ENCODE measurements at places on chromosomes 6 and 20.

GRCh38 chr6:21995318-21995717 is 301.5 kb downstream of the PRL start:
- DNase-seq: no peak

GRCh38 chr20:14890713-14891112 is 553.3 kb upstream of the FLRT3 start:
- no peak for DNase-seq

DNA sequence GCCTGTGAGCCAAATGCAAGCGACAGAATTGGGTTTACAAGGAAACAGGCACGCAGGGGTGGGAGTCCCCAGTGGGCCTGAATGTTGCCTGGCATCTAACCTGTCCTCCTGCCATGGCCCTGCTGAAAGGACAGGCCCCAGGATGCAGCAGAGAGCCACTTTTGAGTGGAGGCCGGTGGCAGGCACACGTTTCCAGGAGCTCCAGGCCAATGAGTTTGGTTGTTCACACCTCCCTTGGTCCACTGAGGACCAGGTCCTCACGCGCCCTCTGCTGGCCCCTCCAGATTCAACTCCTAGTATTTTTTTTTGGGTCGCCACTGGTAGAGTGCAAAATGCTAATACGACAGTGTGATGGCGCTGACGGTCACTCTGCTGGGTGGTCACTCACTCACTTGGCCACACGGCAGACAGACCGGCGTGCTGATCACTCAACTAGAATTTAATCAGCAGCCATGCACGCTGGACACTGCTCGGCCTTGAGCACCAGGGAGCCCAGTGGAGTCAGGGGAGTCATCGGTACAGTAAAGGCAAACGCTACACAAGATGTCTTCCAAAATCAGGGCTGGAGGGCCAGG is 81.7 kb upstream of the NFATC2 start:
- peak; percentile 46 for DNase-seq

- peak; percentile 28 for DNase-seq
Measured at GRCh38 chr6:25713824-25714223, 40.7 kb upstream of the SLC17A4 start.

- DNase-seq: no peak
Measured at GRCh38 chr20:15619816-15620215, 953.4 kb downstream of the KIF16B start.

- DNase-seq: no peak
Measured at GRCh38 chr6:44942798-44943197, 385.3 kb upstream of the RUNX2 start.

DNA sequence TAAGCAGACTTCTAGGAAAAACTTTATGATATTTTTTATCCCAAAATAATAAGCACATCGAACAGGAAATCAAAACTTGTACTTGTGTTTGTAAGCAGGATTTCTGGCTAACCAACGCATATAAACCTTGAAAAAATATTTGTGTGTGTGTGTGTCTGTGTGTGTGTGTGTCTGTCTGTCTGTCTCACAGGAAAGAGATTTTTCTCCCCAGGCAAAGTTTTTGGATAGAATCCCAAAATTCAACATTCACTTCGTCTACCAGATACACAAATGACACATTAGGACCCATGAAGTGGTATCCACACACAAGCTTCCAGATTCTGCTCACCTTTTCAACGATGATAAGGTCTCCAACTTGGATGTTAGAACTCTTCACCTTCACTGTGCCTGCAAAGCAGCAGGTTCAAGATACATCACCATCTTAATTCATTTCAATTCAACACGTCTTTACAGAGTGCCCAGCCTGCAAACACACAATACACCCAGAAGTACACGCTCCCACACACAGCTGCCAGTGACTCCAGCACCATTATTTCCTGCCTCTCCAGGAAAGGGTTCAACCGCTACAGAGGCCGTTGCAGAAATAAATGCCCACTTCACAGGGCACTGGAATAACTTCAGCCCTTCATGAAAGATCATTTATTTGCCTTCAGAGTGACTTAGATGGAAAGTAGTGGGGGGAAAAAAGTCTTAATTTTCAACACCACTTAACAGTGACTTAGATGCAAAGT is 70.9 kb downstream of the ATP9A start:
- no peak for DNase-seq

- no peak for DNase-seq
Measured at GRCh38 chr6:133886104-133886775, 2.7 kb upstream of the TCF21 start.

DNA sequence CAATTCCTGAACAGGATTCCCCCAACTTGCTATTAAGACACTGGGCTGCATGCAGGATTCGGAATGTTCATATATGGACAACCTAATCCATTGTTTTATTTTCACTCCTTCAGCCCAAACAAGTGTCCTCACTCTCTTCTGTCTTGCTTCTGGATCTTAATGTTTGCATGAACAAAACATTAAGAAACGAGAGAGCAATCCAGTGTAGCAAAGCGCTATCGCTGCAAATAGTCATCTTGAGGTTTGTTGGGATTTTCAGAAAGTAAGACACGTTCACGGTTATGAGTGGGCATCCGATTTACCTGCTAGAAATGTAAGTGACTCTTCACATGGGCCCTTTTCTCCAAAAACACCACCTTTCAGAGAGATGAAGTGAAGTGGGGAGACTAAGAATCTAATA is 156.4 kb downstream of the MBOAT1 start:
- DNase-seq: no peak

Data from NCI-H1694 (cell line).